Activated naive CD4-positive, alpha-beta T cell treated with anti-CD3 and anti-CD28 coated beads for 36 hours (primary cell): ENCODE measurements at places on chromosomes 1 and 21. TPM values are rescaled to one million over a fixed set of nuclear protein-coding genes. Genes with fewer than 3 reads are reported as not detected.

The KIF14 gene
- total RNA-seq = 16.4 TPM

The MATN1 gene
- 0.37 TPM for total RNA-seq

The PLA2G2D gene
- 0.19 TPM for total RNA-seq

The SPATA21 gene
- total RNA-seq = not detected

The LCK gene
- total RNA-seq = 164 TPM

DNA sequence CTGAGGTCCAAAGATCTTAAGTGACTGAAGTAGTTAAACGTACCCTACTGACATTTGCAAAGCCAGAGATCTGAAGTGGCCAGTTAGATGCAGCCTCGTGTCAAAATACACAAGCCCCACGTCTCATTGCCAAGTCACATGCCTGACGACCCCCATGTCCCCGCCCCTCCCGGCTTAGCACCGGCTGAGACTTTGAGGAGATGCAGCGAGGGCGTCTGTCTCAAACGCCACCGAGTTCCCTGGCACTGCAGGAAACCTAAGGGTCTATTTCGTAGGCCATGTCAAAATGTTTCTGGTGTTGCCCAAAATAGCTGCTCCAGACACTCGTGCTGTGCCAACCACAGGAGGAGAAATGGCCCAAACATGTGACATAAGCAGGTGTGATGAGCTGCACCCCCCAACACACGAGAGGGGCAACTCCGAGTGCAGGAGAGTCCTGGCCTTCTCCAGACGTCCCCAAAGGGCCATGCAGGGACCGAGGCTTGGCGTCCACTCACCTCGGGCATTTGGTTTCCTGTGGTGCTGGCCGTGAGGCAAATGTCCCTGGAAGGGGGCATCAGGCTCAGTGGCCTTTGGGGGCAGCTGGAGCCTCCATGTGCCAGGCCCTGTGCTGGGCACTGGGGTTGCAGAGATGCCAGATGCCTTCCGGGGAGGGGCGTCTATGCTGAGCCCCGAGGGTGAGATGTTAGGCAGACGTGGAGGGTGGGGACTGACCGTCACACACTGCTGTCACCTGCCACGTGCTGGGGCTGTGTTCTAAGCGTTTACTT, 67.0 kb downstream of the MATN1 start:
- no peak for DNase-seq

DNA sequence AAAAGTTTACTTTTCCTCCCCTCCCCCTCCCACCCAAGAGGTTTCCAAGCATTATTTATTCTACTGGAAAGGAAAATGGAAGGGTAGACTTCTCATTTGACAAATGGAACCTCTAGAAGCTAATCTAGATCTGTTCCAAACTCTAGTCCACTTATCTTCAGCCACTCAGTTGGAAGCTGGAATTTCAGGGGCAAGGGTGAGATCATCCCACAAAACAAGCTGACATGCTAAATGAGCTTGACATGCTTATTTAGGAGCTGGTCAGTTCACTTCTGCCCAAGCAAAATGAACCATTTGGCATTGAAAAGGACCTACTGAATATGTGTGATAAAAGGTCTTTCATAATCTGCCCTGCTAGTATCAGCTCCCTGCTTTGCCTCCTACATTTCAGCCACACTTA, 5.0 kb downstream of the LRRC41 start:
- no peak for DNase-seq

- DNase-seq = no peak
Measured at GRCh38 chr1:20143318-20143717, 4.2 kb downstream of the PLA2G2F start.

DNA sequence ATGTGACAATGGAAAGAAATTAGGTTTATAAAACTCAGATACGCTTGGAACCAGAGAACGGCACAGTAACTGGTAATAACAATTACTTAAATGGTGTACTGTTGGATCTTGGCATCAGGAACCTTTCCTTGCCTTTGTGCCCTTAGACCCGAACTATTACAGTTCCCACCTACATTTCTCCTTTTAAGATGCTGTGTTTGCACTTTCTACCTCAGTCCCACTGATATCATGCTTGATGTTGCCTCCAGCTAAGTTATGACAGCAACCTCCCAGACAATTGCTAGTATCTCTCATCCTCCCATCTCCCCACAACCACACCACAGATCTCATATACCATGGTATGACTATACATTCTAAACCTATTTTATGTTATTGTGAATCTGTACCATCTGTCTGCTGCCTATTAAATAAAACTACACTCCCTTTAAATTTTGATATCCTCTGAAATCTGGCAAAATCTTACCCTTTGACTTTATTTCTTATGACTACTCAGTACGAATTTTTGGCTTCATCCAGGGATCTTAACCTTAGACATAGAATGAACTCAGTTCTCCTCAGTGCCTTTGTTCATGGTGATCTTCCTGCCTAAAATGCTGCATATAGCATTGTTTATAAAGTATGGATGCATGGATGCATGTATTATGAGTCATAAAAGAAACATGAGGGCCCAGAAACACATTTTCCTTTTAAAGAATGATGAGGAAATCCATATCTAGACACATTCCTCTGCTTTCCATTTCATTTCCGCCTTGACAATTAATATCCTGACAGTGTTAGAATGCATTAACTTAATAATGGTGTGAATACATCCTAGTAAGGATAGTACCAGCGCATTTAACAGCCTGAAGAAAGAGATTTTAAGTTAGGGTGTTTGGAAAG, 64.1 kb downstream of the LRRC8D start:
- no peak for DNase-seq

GRCh38 chr1:112544011-112544688, 35.4 kb downstream of the WNT2B start:
- DNase-seq = no peak
